Regular cardiac myocyte (primary cell): ENCODE measurements at places on chromosomes 4 and X. TPM values are rescaled to one million over a fixed set of nuclear protein-coding genes. Genes with fewer than 3 reads are reported as not detected.

The MGAT4D gene
- not detected in 2 replicates for total RNA-seq

The KCNE5 gene
- 0.38 and 0.56 TPM in 2 replicates for total RNA-seq

The APLN gene
- 8.8 and 14.9 TPM in 2 replicates for total RNA-seq

The DCAF12L1 gene
- total RNA-seq: under 0.01 TPM in 1 of 2 replicates, not detected in the other

The MTMR8 gene
- total RNA-seq: 0.19 and 0.85 TPM in 2 replicates

The MRPL1 gene
- total RNA-seq: 32.4 and 43.9 TPM in 2 replicates
